ENCODE measurements at places on chromosomes 4 and X. TPM values are rescaled to one million over a fixed set of nuclear protein-coding genes. Genes with fewer than 3 reads are reported as not detected.

- DNase-seq, result no peak
Observed at GRCh38 chrX:132125906-132126305, 1.9 kb downstream of the FRMD7 start.

GRCh38 chrX:33336783-33337182 is 125.4 kb upstream of the DMD start:
- no peak for DNase-seq

DNA sequence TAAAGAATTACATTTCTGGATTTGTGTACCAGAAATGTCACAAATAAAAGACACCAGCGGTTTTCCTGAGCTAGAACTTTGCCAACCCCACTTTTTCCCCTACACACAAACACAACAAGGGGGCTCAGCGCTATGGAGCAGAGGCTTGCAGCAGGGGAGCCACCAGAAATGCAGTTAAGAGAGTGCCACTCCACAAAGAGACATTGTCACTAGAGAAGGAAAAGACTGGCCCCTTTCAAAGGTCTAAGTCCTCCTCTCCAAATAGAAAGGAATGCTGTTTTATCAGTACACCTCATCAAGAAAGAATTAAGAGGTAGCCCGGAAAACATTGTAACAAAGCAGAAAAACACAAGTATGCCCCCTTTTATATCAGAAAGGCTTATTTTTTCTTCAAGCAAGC is 419.5 kb downstream of the HNRNPD start:
- no peak for DNase-seq

DNA sequence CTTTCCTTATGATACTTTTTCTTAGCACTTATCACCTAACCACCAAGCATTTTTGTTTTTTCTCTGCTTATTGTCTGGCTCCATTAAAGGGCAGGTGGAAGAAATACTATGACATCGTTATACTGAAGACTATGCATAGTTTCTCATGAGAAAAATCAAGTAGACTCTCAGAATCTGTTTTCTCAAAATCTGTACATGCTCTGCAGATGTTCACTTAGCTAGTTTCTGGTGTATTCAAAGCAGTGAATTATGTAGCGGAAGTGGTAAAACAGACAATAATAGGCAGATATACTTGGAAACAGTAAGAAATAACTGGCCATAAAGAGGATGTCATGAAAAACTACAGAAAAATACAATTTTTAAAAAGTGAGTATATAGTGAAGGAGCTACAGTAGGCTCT is 146.0 kb downstream of the STIM2 start:
- no peak for DNase-seq

GRCh38 chr4:107546638-107547037 is 173.4 kb downstream of the PAPSS1 start:
- DNase-seq, result no peak

NHSL2 gene
- 9.3 TPM for total RNA-seq

IL2RG gene
- 4.5 TPM for total RNA-seq

KCTD8 gene
- 12.8 TPM for total RNA-seq

TMPRSS11A gene
- not detected for total RNA-seq

All from spinal cord (tissue), 10 donors.